ENCODE measurements at places on chromosomes 6 and 20.

GRCh38 chr6:54100411-54101006, 10.7 kb upstream of the MLIP start:
- no peak for DNase-seq

- no peak for DNase-seq
Observed at GRCh38 chr20:53657732-53658131, 64.1 kb upstream of the ZNF217 start.

DNA sequence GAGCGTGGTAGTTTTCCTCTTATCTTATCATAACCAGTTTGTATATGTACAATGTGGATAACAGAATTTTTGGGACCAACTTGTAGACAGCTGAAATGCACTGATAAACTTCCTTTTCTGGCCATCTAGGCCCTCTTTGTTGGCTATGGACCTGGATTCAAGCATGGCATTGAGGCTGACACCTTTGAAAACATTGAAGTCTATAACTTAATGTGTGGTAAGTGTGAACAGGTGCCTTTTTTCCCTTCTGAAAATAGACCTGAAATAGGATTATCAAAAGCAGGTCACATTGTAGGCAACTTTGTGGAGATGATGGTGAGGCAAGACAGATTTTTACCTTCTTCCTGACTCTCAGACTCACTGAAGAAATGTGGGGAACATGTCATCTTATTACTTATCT, 67.8 kb downstream of the ENPP1 start:
- no peak for DNase-seq

GRCh38 chr6:45930420-45931040, 85.1 kb downstream of the CLIC5 start:
- DNase-seq = peak; percentile 71

GRCh38 chr6:134880487-134881190, 69.3 kb downstream of the ALDH8A1 start:
- no peak for DNase-seq

DNA sequence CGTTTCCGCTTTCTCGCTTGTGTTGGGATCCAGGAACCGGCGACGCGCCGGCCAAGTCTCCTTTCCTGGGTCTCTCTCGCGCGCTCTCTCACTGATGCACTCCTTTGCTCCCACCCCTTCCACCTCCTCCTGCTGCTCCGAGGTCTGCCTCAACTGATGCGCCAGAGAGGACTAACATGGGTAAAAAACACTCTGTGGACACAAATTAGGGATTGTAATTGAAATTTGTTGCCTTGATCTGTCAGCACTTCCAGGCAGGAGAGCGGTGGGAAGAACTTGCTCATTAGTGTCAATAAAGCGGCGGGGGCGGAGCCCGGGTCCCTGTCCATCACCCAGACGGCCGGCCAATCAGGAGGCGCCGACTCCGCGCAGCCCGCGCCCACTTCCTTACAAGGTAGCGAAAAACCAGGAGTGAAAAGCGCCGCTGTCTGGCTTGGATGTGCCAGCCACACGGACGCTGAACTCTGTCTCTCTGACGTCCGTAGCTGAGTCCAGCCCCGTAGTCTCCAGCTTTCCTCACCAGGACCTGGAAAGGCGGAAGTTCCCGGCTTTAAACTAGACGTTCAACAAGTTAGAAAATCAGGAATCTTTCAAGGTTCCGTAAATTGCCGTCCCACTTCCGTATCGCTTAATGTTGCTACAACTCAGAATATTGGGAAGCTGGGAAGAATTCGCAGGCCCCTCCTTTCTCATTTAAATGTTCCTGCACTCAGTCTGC, at the start of gene TBX18:
TSS of gene TBX18 (minus strand) at position 267 of the 718 bp plus-strand sequence. CDS start 417 bp downstream, outside the sequence.
- DNase-seq = peak; percentile 18

- DNase-seq = peak; percentile 75
Observed at GRCh38 chr6:18269253-18269652, 4.9 kb upstream of the DEK start.

GRCh38 chr6:30194797-30195690, 18.2 kb downstream of the TRIM26 start:
- no peak for DNase-seq

DNA sequence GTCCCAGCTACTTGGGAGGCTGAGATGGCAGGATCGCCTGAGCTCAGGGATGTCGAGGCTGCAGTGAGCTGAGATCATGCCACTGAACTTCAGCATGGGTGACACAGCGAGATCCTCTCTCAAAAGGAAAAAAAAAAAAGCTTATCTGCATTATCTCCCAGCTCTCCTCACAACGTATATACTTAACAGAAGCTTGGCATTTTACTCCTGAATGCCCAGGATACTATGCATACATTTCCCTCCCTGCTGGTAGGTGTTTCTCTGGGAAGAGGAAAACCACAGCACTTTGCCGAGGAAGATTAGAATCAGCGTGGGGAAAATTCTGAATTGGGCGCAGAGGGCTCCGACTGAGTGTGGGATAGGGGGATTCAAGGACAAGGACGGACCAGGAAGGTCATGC, 800.6 kb downstream of the DHX35 start:
- DNase-seq = no peak

GRCh38 chr6:45434381-45434700, 56.6 kb upstream of the SUPT3H start:
- peak; percentile 49 for DNase-seq

DNA sequence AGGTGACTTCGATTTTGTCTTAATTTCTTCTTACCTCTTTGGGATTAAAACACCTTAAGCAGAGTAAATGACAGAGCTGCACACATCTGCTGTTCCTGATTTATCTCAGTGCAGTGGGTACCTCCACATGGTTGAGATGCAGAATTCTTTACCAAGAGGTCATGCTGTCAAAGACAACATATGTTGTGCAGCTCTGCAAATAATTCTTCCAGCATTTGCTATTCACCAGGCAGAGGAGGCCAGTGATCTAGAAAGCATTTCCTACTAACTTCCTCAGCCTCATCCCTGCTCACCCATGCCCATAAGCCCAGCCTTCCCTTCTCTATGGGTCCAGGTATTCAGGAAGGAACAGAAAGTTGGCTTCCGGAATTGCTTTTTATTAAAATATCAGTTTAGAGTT, 109.3 kb downstream of the THBS2 start:
- DNase-seq = no peak

GRCh38 chr6:94597487-94597886, 979.8 kb upstream of the MANEA start:
- no peak for DNase-seq

DNA sequence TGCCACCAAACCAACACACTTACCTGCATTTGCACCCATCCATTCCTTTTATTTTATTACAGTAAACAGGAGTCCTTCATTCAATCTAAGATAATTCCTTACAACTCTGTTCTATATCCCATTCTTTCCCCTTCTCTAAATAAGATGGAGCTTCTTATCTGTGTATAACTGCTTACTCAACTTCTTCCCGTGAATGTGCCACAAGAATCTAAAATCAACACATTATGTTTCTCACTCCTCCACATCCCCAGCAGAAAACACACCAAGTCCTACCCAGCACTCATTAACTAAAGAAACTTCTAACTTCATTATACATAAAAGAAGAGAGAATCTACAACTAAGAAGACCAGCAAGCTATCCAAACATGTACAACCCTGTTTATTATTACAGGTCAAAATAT, 141.1 kb downstream of the COL21A1 start:
- no peak for DNase-seq

GRCh38 chr6:165015676-165016075, 293.7 kb downstream of the C6orf118 start:
- no peak for DNase-seq

- DNase-seq = no peak
Observed at GRCh38 chr20:33567949-33568348, 78.1 kb downstream of the CBFA2T2 start.

DNA sequence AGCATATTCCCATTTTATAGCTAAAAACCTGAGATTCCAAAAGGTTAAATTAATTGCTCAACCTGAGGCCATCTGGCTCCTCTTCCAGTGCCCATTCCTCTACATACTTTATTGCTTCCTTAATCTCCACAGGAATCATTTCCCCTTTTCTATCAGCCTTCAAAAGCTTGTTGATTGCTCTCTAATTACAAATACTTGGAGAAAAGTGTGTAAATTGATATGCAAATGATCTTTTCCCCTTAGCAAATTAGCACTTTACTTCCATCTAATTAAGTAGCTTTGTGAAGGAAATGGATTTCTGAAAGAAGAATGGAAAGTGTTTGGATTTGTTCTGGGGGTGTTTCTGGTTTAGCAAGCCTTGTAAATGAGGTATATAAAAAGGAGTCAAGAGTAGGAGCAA, 323.3 kb downstream of the GRIK2 start:
- DNase-seq = no peak

DNA sequence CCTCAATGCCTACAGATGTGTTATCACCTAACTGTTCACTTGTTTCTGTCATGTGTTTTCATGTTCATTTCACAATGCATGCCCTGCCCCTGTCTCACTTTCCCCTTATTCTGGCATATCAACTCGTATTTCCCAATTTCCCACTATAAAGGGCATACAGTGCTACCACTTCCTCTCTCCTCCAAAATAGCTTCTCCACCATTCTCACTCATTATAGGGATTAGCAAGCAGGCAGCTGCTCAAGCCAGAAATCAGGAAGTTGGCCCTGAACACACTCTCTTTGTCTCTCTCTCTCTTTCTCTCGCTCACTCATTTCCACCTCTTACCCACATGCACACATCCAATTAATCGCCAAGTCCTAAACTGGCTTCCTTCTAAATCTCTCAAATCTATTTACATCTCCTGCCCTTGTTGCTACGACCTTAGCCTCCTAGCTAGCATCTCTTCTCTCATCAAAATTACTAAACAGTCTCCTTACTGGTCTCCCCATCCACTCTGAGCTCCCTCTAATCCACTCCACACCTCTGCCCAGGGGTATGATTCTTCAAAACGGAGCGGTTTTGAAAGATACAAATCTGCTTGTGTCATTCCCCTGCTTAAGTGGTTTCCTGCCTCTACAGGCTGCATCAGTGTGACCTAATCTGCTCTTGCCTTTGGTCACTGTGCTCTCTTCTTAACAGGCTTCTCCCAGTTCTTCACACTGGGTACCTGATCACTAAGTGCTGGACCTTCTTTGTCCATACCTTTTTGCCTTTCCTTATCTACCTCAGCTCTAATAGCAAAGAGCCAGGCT, 196.2 kb downstream of the BTBD9 start:
- DNase-seq = peak; percentile 84

- DNase-seq = no peak
Observed at GRCh38 chr6:63571361-63572043, 778 bp upstream of the LOC128125822 start.

DNA sequence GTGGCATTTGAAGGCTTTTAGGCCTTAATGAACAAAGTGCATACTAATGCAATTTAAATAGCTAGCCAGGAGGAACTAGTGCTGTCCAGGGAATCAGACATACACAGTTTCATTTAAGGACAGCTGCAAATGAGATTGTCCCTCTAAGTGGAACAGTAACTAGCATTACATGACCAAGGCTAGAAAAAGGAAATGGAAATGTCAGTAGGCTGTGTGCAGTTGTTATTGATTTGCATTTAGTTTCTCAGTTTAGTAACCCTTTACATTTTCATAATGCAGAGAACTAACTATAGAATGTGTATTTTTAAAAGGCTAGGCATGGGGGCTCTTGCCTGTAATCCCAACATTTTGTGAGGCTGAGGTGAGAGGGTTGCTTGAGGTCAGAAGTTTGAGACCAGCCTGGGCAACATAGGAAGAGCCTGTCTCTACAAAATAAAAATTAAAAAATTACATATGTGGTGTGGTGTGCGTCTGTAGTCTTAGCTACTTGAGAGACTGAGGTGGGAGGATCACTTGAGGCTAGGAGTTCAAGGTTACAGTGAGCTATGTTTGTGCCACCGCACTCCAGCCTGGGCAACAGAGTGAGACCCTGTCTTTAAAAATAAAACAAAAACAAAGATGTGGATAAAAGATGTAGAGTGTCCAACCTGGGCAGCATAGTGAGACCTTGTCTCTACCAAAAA, 468.0 kb downstream of the UTRN start:
- DNase-seq = no peak

- peak; percentile 33 for DNase-seq
Observed at GRCh38 chr6:219019-219570, 73.2 kb upstream of the DUSP22 start.

DNA sequence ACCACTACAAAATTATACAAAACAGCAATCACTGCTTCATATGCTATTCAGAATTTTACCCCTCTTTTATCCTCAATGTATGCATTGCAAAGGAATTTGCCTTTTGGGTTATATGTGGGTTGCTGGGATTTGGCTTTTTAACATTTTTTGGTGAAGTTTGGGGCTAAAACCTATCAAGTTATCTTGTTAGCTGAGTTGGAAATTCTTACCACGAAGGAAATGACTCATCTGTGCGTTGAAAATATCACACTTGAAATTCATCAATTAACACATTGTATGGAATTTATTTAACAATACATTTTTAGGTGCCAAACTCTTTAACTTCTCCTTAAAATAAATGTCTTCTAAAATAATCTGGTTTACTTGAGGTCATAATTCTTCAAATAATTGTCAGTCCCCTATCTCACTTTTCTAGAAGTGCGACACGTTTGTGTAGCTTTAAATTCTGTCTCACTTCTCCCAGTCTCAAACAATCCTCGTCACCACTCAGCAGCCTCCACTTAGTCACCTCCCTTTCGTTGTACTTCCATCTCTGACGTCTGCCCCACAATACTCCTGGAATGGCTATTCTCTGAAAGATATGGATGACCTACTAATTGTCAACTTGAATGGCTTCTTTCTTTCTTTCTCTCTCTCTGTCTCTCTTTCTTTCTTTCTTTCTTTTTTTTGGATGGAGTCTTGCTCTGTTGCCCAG, 88.5 kb downstream of the PHACTR1 start:
- no peak for DNase-seq

- no peak for DNase-seq
Observed at GRCh38 chr20:58008413-58008812, 220.0 kb downstream of the ANKRD60 start.

DNA sequence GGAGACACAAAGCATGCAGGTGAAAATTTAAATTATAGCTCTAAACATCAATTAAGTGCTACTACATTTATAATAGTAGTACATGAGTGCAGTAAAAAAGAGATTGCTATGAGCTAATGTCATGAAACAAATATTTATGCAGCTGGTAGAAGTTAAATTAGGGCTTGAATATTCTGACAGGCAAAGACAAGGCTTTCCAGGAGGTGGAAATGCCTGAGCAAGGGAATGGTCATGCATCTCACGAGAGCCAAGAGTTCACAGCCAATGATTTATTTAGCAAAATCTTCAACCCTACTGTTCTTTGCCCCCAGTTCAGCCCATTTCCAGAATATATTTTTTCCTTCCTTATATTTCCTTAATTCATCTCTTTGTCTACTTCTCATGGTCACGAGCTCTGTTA, 128.9 kb downstream of the HIVEP2 start:
- no peak for DNase-seq

GRCh38 chr6:41445261-41445660, 100.9 kb upstream of the FOXP4 start:
- DNase-seq = no peak

DNA sequence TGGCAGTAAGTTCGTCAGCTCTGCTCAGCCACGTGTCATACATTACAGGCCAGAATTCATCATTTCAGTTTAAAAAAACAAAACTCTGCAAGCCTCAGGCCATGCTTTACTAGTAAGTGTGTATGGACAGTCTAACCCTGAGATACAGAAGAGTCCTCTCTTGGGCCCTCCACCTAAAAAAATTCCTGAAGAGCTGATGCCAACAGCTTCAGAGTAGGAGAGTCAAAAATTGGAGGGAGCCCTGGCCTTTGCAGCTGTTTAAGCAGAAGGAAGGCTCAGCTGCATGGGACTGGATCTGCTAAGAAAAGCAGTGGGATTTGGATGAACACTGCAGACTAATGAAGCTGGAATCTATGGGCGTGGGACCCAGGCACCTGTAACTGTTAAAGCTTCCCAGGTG, 47.2 kb upstream of the FAM8A1 start:
- no peak for DNase-seq

All from KBM-7 (cell line).